ENCODE measurements at places on chromosomes 2 and 18.

GRCh38 chr18:54743605-54743995, 84.7 kb upstream of the RAB27B start:
- no peak for DNase-seq

- peak; percentile 78 for DNase-seq
Observed at GRCh38 chr2:174606336-174606735, 8.7 kb upstream of the WIPF1 start.

GRCh38 chr2:194270648-194271047, 1386.4 kb upstream of the SLC39A10 start:
- no peak for DNase-seq

- peak; percentile 27 for DNase-seq
Observed at GRCh38 chr2:182897137-182897536, 30.7 kb upstream of the FRZB start.

DNA sequence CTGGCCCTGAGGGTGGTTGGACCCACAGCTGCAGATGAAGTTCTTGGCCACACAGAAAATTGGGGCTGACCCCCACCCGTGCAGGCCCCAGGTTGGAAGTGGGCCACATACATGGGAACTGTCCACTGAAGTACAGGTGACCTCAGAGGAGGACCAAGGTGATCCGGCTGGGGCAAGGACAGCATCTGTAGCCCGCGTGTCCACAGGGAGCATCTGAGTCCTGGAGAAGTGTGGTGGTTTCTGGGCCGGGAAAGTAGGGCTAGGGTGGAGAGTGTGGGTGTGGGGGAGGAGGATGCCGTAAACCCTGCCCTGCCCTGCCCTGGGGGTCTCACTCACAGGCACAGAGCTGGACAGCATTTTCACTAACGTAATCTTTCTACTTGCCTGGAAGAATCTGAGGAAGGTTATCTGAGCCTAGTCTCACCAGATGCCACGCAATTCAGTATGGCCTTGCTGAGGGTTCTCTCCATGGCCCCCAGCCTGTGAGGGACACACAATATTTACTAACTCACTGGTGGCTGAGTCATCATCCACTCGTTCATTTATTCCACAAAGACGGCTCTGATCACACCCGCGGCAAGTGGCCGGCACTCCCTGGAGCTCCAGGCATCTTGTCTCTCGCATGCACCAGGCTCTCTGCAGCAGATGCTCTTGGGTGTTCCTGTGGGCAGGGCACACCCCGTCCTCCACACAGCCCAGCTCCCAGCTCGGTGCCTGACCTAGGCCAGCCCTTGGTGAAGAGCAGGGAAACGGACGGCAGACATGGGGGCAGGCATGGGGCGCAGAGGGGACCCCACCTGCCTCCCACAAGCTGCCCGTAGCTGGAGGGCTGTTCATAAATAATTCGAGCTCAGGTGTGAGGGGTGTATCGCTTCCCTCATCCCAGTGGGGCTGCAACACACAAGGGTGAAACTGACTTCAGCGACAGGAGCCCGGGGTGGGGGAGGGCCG, 51.2 kb downstream of the INHBB start:
- no peak for DNase-seq

- no peak for DNase-seq
Observed at GRCh38 chr2:47504174-47504810, 101.3 kb downstream of the MSH2 start.

GRCh38 chr2:123207245-123207644, 817.8 kb upstream of the CNTNAP5 start:
- DNase-seq: no peak

GRCh38 chr18:49612515-49613033, 50.7 kb downstream of the LIPG start:
- DNase-seq: no peak

DNA sequence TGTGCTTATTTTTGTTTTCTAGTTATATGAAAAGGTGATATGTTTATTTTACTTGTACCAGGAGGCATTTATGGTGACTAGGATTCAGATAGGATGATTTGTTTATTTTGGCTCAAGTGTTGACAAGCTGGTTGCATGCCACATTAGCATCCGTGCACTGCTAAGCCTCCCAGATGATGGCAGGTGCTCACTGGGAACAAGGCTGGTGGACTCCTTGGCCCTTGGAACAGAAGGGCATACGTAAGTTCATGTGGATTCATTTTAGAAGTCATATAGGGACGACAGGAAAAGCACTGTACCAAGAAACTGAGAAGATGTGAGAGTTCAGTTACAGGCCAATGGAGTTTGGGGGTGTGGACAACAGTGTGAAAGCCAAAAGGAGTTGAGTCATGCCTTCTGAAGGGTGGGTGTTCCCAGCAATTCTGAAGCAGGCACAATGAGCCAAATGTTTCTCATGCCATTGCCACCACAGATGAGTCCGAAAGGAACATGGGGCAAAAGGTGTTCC, 166.2 kb downstream of the PHLPP1 start:
- peak; percentile 97 for DNase-seq

GRCh38 chr2:20600756-20601325, 50.1 kb downstream of the HS1BP3 start:
- peak; percentile 59 for DNase-seq

GRCh38 chr2:205646680-205647079, 35.6 kb upstream of the NRP2 start:
- no peak for DNase-seq

Measured in fibroblast of the aortic adventitia (primary cell).